ENCODE measurements at places on chromosomes 2 and 18. TPM values are rescaled to one million over a fixed set of nuclear protein-coding genes. Genes with fewer than 3 reads are reported as not detected.

The TUBA3D gene
- total RNA-seq: not detected

The LRATD1 gene
- not detected for total RNA-seq

The RIF1 gene
- total RNA-seq: 82.4 TPM

The TEX44 gene
- total RNA-seq: not detected

The IL1R2 gene
- 1.1 TPM for total RNA-seq

The UGT1A5 gene
- total RNA-seq: not detected

The HMSD gene
- total RNA-seq: 19.7 TPM

The MC2R gene
- not detected for total RNA-seq

The POTEC gene
- total RNA-seq: not detected

The RFX8 gene
- 1.2 TPM for total RNA-seq

The MBOAT2 gene
- 4.5 TPM for total RNA-seq

The PRSS56 gene
- total RNA-seq: not detected

The SIGLEC15 gene
- total RNA-seq: not detected

The TRPM8 gene
- not detected for total RNA-seq

The NEU2 gene
- not detected for total RNA-seq

GRCh38 chr2:176525086-176525485 lies 255.8 kb downstream of the MTX2 start:
- no peak for DNase-seq

DNA sequence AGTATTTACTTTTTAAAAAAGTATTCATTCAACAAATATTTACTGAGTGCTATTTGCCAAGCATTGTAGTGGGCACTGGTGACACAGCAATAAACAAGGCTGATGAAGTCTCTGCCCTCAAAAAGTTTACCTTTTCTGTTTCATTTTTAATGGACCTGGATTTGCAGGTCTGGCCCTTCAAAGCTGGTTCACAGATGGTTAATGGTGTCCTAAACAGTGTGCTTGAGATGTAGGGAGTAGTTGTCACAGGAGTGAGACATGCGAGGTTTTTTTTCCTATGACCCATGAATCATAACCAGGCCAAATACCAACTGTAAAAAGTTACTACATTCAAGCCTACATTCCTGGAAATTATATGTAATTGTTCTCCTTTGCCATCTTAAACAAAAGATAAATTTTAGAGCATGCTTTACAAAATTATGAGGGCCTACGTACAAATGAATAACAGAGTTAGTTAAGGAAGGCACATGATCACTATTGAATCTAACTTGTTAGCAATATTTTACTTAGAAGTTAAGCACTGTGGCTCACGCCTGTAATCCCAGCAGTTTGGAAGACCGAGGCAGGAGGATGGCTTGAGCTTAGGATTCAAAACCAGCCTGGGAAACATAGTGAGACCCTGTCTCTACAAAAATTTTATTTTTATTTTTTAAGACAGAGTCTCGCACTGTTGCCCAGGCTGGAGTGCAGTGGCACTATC lies 223.9 kb downstream of the MBD5 start:
- no peak for DNase-seq

- DNase-seq: no peak
Measured at GRCh38 chr18:68298330-68298729, 416.6 kb downstream of the TMX3 start.

- DNase-seq: no peak
Measured at GRCh38 chr2:205902041-205902899, 183.7 kb downstream of the INO80D start.

GRCh38 chr2:120251880-120252224 lies 800 bp upstream of the RALB start:
- DNase-seq: no peak

DNA sequence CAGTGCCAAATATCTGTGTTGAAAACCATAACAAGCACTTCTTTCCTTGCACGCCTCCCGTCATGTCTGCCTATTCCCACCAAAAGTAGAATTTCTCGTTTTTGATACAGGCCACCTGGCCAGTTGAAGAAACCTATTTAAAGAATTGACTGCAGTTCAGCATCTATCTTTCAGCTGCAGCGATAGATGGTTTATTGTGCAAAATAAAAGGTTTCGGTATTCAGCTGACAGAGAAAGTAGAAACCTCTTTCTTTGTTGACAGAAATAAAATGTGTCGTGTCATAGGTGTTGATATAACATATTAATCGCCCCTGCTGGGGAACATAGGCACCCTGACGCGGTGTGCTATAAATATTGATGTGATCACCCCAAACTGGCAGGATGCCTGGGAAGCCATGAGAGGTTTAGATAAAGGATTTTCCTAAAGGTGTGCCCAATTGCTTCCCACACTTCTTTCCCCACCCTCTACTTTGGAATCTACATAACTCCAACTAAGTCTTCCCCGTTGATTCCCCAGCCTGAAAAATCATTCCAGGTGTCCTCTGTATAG lies 570.4 kb downstream of the CCDC85A start:
- no peak for DNase-seq

- DNase-seq: no peak
Measured at GRCh38 chr2:23495661-23496114, 110.7 kb downstream of the KLHL29 start.

- no peak for DNase-seq
Measured at GRCh38 chr2:230895536-230896345, 29.3 kb downstream of the GPR55 start.

GRCh38 chr2:72004976-72005375 lies 142.7 kb downstream of the CYP26B1 start:
- no peak for DNase-seq

GRCh38 chr2:192932376-192932775 lies 737.6 kb upstream of the TMEFF2 start:
- no peak for DNase-seq

DNA sequence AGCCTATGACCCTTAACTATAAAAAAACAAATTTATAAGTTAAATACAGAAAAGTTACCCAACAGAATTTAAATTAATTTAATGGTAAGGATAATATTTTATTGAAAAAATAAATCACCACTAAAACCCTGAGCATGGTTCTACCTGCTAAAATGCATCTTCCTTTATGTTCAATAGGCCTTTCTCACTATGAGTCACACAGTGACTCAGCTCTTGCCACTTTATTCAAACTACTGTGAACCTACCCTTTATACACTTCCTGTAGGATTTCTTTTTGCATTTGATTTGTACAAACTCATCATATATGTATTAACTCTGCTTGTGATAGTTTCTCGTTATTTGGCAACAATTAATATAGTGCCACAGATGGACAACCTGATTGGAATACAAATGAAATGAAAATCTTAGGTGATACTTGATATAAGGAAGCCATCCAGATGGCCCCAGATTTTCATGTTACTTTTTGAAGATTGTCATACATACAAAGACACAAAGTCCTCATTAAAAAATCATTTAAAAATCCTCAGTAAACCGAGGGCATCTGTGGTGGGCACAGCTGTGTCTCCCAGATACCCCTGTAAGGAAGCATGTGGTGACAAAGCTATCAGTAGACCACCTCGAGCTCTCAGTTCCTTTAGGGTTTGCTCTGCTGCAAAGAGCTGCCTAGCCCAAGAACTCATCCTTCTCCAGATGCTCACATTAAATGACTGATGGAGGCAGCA lies 55.2 kb upstream of the COBLL1 start:
- no peak for DNase-seq

GRCh38 chr2:8222979-8223694 lies 458.7 kb upstream of the ID2 start:
- DNase-seq: no peak

GRCh38 chr18:74582642-74583041 lies 15.0 kb upstream of the ZNF407 start:
- no peak for DNase-seq

DNA sequence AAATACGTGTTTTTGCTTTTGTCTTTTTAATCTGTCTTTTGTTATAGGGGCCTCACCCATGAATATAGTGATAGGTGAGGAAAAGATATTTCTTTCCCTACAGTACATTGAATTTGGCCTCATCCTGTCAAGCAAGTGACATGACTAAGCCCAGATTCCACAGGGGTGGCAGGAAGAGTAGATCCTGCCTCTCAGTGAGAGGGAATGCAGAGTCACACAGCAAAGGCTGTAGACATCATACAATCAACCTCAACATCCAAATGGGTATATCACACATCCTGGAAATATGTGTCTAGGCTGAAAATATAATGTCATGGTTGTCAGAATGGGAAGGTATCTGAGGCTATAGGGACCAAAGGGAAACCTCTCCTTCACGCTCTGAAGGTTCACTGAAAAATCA lies 269.6 kb downstream of the CDH20 start:
- DNase-seq: no peak

DNA sequence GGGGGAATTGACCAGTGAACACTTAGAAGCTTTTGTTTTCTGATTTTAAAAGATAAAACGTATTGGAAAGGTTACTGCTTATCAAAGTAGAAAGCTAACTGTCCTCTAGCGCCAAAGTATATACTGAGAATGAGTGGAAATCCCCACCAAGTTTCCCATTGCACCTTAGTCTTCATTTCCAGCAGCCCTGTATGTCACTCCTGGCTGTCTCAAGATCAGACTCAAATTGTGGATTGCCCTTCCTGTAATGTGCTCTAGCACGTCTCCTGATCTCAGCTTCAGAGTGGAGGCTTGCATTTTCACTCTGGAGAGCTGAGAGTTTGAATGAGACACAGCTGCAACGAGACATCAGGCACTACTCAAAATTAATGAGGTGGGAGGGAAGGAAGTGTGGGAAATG lies 26.6 kb downstream of the MFF start:
- DNase-seq: no peak

DNA sequence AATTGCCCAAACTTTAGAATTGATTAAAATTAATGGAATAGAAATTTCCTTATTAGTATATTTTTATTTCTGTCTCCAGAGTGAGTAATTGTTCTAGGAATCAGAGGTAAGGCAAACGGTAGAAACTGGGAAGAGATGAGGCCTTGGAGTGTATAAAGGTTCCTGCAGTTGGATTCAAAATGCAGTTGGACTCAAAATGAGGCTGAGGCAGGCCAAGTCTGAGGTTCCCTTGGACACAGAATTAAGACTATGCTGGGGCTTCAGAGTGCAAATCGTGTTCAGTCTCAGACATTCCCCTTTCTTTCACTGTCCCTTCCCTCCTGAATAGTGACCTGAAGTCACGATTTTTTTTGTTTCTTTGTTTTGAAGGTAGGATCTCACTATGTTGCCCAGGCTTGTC lies 746.9 kb upstream of the NRXN1 start:
- no peak for DNase-seq

GRCh38 chr18:66727991-66728390 lies 124.1 kb upstream of the CDH19 start:
- no peak for DNase-seq

GRCh38 chr18:22838639-22839277 lies 94.4 kb upstream of the RBBP8 start:
- DNase-seq: no peak

GRCh38 chr2:105406221-105406620 lies 7.4 kb upstream of the FHL2 start:
- no peak for DNase-seq

- no peak for DNase-seq
Measured at GRCh38 chr2:45340318-45340717, 270.7 kb downstream of the SRBD1 start.

GRCh38 chr2:98730707-98731040 lies 258 bp downstream of the MGAT4A start:
- DNase-seq: peak; percentile 52

DNA sequence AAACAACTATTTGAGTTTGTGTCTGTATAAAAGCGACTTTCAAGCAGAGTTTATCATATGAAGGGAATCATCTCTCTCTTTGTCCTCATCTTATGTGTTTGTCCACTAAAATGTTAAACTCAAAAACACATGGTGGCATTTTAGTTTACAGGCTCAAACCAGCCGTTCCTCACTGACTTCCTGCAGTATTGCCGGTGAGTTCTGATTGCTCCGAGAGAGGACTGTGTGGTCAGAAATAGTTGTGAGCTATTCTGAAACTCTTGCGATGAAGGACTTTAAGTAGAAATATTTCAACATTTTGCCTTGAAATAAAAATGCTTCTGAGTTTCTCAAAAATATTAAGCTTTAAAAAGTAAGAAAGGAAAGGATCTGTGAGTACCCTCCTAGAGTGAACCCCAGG lies 163.2 kb upstream of the CAVIN2 start:
- no peak for DNase-seq

DNA sequence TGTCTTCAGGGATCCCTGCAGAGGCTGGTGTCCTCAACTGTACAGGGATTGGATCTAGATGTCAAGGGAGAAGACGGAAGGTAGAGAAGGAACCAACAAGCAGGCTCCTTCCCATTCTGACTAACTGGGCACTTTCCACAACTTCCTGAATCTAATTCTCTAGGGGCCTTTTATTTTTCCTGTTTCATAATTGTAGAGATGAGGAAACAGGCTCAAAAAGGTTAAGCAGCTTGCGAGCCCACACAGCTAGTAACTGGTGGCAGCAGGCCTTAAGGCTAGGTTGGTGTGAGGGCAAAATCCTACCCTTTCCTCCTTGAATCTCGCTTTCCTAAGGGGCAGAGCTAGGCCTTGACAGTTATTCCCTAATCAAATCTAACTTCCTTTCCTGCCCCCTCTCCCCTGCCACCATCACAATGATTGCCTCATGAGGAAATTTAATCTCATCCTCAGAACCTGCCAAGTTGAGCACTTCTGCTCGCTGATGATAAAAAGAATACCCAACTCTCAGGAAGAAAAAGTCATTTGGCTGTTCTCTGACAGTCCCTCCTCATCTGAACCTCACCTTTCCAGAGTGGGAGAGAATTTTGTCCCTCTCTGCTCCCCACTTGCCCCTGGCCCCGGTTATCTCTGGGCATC lies 35.7 kb upstream of the POLE4 start:
- DNase-seq: no peak

DNA sequence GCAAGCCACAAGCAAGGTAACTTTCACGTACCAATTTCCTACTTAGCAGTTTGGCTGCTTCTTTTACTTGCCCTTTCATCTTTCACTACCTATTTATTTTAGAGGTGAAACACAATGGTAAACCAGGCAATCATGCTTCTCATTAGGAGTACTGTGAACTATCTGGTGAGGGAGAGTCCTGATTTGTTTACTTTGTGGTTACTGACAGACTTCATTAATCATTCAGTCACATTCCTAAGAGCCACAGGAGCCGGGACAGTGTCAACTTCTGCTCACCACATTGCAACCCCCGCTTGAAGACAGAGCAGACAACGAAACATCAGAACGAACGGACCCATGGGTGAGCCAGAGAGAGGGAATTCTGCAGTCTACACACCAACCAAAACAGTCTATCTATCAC lies 28.8 kb downstream of the TUBB6 start:
- no peak for DNase-seq

GRCh38 chr18:59988098-59988706 lies 88.4 kb downstream of the PMAIP1 start:
- no peak for DNase-seq

DNA sequence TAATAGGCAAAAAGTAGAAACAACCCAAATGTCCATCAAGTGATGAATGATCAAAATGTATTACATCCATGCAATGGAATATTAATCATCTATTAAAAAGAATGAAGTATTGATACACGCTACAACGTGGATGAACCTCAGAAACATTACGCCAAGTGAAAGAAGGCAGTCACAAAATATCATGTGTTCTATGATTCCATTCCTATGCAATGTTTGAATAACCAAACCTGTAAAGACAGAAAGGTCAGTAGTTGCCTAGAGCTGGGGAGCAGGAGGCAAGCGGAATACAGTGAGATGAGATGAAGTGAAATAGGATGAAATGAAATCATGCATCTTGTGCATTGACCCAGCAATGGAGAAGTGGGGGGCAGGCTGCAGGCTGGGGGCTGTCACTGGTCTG lies 17.9 kb upstream of the COL6A3 start:
- DNase-seq: no peak

- DNase-seq: no peak
Measured at GRCh38 chr2:41197781-41198180, 745.9 kb upstream of the SLC8A1 start.

All from activated T-helper 1 cell treated with anti-CD3 and anti-CD28 coated beads, Interleukin-12 subunit alpha, Interleukin-12 subunit beta, Interleukin-2, Interleukin-4 antibody, amounts not matched to agents 30 ng/mL and 10 ng/mL and 1 ng/mL, durations not matched to agents 14 hours and 24 hours and 36 hours (primary cell).